ENCODE measurements at places on chromosomes 6 and 20.
A peak's percentile ranks its signal among the peaks of the same experiment; 100 is the strongest.

GRCh38 chr6:109963598-109964170, 14.4 kb upstream of the GPR6 start:
- DNase-seq = no peak

DNA sequence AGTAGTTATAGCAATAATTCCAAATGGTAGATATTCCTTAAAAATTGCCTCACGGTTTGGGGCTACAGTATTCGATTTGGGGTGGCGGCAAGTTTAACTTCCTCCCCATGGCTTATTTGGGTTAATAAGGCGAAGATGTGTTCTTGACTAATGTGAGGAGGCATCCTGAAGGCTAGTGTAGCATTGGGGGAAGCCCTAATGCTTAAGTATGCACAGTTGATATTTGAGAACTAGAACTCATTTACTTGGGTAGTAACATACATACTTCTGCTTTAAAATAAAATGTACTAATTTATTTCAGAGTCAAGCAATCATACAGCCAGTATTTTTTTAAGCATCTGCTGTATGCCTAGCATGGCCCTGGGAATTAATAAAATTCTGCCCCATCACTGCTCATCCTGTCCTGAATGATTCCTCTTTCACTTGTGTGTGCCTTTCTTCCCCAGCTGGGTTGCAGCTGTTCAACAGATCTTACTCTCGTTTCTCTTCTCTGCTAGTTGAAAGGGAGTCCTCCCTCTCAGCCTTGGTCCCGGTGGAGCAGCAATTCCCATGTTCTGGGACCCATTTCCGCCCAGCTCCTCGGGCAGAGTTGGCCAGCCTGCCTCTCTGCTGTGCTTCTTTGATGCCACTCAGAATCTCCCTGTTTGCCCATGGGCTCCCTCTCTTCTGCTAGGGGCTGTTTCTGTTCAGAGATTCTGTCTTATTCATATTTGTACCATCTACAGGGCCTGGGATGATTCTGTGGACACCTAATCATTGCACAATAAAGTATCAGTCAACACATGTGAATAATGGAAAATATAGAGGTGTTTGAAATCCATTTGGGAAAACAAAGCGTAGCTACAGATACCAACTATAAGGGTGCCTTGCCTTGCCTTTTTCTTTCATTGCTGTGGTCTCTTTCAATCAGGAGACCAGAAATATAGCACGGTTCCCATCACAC, 104.8 kb downstream of the ARID1B start:
- DNase-seq = no peak

- DNase-seq = no peak
Observed at GRCh38 chr6:90146921-90147649, 149.6 kb downstream of the BACH2 start.

- DNase-seq = no peak
Observed at GRCh38 chr6:114195027-114195365, 147.8 kb downstream of the HS3ST5 start.

DNA sequence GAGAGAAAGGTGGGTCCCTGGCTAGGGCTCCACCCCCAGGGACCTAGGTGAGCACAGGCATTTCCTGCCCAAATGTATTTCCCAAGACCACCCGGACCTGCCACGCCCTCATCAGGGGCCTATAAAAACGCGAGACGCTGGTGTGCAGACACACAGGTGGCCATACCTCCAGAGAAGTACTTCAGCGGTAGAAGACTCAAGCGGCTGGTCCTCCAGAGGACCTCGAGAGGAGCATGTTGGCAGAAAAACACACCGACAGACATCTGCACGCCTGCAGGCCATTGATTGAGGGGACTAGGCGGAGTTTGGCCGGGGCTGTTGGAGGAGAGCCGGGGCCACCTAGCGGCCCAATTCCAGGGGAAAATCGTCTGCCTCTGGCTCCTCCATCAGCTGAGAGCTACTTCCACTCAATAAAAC, 695.8 kb upstream of the MMS22L start:
- no peak for DNase-seq

DNA sequence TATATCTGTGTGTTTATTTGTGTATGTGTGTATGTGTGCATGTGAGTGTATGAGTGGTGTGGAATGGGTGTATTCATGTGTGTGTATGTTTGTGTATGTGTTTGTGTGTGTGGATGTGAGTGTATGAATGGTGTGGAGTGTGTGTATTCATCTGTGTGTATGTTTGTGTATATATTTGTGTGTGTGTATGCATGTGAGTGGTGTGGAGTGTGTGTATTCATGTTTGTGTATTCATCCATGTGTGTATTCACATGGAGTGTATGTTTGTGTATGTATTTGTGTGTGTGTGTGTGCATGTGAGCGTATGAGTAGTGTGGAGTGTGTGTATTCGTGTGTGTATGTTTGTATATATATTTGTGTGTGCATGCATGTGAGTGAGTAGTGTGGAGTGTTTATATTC, 66.6 kb downstream of the PPP1R14C start:
- DNase-seq = no peak

DNA sequence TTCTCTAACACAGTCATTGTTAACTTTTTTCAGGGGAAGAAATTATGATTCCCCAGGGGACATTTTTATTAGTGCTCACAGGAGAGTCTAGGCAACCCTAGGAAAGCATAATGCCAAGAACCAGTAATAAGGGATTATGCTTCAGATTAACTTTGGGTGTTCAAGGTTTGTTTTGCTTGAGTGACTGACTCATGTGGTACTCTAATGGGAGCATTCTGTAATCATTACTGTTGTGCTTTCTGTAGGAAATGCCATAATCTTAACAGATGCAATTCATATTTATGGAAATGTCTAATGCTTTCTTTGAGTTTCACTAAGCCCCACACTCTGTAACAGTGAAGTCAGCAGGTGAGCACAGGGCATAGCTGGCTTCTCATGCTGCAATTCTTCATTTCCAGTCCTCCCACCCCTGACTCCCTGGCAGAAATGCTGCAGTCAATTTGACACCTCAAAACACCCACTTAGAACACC, 263.4 kb upstream of the MAN1A1 start:
- no peak for DNase-seq

DNA sequence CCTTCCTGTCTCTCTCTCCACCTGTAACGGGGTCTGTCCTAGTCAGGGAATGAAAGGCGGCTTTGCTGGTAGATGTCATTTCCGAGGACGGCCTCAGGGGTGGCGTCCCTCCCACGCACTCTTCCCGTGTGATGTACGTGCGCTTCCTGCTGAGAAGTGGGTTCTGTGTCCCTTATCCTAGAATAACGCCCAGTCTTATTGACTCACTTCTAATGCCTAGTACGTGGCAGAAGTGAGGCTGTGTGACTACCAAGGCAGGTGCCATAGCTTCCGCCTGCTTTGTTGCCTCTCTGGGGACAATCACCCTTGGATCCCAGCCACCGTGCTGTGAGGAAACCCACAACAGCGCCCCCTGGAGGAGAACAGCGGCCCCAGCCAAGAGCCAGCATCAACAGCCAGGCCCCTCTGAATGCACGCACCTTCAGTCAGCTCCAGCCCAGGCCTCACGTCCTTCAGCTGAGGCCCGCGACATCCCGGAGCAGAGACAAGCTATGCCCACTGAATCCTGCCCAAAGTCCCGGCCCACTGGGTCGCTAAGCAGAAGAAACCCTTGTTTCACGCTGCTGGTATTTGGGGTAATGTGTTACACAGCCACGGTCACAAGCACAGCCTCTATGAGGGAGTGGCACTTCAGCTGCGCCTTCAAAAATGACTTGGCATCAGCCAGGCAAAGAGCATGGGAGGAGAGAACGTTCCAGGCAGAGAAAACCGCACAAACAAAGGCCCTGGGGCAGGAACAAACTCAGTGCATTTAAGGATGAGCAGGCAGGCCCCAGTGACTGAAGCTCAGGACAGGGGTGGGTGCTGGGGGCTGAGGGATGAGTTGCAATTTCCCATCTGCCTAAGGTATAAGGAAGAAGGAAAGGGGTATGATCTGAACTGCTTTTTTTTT, 224.2 kb downstream of the NFATC2 start:
- DNase-seq = no peak

DNA sequence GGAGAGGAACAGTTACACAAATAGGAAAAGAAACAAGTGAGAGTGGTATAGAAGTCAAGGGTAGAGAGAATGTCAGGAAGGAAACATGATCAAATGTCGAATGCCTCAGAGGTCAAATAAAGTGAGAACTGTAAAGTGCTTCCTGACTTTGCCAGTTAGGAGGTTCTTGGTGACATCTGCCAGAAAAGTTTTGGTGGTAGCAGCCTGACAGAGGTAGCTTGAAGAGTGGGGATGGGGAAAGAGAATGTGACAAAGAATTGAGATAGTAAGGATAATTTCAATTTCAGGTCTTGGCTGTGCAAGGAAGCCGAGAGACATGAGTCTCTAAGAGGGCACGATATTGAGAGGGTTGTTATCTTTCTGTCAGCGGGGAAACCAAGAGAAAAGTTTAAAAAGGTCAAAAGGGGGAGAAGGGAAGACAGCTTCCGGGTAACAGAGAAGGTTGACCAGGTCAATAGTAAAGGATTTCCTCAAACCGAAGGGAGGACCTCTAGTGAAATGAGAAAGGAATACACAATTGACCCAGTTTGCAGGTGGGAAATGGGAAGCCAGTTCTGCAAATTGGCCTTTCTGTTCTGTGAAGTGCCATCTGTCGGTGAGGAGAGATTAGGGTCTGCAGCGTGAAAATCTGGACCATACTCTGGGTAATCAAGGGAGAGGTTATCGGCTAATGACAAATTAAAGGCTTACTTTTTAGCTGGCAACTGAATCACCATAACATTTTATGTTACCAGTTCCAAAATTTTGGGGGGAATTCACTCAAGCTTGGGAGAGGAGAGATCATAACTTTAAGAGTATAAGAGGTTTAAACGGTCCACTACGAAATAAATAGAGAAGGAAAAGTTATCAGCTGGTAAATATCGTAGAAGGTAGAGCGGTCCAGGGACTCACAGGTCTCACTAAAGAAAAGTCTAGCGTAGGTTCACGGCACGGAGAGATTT, 973 bp upstream of the BRD2 start:
- DNase-seq = peak; percentile 37

- DNase-seq = no peak
Observed at GRCh38 chr20:4810426-4811019, 88.8 kb downstream of the PRND start.

- DNase-seq = no peak
Observed at GRCh38 chr6:110652520-110652919, 162.7 kb downstream of the CDK19 start.

GRCh38 chr6:108946695-108947094, 98.5 kb downstream of the ARMC2 start:
- DNase-seq = no peak

Data from CD4-positive, alpha-beta T cell treated with Interferon gamma for 1 hour (primary cell).